ENCODE measurements at places on chromosomes 12 and 14.

- peak; percentile 32 for DNase-seq
Measured at GRCh38 chr12:9646794-9647781, 22.4 kb upstream of the CLEC2D start.

DNA sequence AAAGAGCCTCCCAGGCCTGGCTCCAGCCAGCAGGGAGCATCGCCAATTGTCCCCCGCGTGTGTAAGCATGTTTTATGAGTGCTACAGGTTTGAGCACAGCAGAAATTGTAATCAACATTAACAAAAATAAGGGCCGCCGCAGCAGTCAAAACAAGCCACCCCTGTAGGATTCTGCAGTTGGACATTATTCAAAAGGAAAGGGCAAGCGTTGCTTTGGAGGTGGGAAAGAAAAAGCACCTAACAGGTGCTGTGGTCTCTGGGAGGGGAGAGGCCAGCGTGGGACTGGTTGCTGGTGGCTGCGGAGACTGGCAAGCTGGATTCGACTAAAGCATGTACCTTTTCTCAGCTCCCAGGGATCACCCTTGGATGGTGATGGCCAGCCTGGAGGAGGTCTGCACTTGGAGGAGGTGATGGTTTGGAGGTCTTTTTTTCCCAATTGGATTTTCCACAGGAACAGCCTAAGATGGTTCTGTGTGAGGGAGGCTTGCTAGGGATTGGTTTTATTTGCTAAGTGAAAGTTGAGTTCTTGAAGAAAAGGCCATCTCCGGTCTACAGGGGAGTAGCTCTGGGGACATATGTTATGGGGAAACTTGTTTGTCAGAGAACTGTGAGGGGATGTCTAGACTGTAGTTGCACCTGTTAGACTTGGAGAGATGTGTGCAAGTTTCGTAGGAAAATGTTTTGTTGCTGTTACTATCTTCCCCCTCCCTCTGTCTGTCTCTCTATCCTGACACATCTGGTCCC lies 2.0 kb downstream of the DYRK2 start:
- peak; percentile 39 for DNase-seq

DNA sequence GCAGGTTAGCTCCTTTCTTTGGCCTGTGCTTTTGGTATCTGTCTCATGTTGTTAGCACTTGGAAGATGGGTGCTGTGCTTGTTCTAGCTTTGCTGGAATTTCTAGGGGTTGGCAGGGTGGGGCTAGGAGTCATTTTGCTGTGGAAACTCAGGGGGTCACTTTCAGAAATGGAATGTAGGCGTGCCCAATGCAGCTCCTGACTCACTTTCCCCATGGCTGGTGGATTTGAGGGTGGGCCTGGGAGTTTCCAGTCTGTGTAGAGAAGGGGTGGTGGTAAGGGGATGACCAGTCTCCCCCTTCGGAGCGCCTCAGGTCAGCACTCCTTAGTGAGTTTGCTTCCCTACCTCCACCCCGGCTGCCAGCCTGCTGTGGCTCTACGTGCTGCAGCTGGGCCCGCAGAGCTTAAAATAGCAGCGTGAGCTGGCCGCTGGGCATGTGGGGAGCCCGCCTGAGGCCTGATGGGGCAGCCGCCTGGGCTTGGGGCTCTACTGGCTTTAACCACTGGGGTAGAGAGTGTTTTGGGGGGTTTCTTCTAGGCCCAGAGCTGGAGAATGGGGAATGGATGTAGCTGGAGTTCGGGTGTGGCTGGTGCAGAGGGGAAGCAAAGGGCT lies 108.2 kb downstream of the TSPAN9 start:
- DNase-seq = peak; percentile 51

GRCh38 chr14:54942913-54943312 lies 40.3 kb upstream of the GCH1 start:
- no peak for DNase-seq

DNA sequence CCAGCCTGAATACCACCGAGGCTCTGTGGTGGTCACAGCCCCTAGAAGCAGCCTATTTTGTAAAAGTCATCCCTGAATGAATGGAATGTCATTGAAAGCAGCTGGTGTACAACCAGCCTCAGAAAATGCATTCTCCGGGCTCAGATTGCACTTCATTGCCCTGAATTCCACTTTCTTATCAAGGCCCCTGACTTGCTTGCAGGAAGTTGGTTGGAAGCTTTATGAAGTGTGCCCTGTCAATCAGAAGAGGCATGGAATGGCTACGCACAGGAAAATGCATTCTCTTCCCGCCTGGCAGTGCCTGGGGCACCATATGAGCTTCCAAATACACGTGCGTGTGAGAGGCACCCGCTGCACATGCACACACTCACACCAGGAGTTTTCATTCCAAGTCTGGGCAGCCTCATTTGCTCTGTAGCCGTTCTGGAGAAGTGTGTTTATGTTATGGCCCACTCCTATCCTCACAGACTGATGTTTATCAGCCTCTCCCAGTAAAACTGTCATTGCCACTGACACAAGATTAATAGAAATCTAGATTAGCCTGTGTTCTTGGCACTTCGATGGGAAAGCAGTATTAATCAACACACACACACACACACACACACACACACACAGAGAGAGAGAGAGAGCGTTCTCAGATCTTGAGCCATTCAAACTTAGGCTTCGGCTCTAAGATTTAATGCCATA lies 63.9 kb downstream of the NUAK1 start:
- DNase-seq = peak; percentile 93

GRCh38 chr12:110853836-110854235 lies 7.0 kb downstream of the CCDC63 start:
- DNase-seq = peak; percentile 45

- DNase-seq = no peak
Measured at GRCh38 chr14:61471297-61472005, 150.1 kb downstream of the PRKCH start.

GRCh38 chr12:60415351-60415750 lies 819.5 kb downstream of the SLC16A7 start:
- DNase-seq = no peak

DNA sequence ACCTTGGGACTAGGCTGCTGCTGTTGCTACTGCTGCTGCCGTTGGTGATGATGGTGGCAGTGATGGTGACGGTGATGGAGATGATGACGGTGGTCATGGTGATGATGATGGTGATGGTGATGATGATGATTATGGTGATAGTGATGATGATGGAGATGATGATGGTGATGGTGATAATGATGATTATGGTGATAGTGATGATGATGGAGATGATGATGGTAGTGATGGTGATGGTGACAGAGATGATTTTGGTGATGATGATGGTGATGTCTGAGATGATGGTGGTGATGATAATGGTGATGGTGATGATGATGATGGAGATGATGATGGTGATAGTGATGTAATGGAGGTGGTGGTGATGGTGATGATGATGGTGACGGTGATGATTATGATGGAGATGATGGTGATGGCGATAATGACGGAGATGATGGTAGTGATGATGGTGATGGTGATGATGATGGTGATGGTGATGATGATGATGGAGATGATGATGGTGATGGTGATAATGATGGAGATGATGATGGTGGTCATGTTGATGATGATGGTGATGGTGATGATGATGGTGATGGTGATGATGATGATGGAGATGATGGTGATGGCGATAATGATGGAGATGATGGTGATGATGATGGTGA lies 156.8 kb upstream of the PWP1 start:
- no peak for DNase-seq

DNA sequence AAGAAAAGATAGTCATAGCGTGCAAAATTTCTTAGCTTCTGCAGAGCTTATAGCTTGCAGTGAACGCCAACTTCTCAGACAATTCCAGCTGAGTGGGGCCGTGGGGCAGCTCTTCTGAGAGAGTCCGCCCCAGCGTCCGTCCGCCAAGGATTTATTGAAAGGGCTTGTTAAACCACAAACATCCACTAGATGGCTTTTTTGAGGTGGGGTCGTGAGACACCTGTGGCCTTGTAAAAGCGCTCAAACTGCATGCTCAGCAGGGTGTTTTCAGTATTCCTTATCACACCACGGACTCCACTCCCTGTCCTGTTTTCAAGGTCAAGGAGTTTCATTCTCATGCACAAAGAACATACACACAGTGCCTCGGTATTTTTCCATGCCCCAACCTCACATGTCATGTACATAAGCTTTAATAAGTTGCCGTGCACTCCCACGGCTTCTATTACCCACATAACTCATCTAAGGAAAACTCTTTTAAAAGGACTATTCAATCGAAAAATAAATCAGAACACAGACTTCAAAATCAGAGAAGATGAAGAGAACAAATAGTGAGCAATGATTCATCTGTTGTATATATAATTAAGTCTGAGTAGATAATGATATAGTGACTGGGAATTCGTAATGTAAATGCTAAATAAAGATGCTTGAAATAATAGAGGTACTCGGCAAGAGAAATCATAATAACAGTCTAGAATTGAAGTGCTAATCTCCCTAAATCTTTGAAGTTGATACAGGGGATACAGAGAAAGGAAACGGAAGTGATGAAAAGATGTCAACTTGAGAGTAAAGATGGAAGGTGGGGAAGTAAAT lies 46.7 kb downstream of the WBP11 start:
- no peak for DNase-seq

DNA sequence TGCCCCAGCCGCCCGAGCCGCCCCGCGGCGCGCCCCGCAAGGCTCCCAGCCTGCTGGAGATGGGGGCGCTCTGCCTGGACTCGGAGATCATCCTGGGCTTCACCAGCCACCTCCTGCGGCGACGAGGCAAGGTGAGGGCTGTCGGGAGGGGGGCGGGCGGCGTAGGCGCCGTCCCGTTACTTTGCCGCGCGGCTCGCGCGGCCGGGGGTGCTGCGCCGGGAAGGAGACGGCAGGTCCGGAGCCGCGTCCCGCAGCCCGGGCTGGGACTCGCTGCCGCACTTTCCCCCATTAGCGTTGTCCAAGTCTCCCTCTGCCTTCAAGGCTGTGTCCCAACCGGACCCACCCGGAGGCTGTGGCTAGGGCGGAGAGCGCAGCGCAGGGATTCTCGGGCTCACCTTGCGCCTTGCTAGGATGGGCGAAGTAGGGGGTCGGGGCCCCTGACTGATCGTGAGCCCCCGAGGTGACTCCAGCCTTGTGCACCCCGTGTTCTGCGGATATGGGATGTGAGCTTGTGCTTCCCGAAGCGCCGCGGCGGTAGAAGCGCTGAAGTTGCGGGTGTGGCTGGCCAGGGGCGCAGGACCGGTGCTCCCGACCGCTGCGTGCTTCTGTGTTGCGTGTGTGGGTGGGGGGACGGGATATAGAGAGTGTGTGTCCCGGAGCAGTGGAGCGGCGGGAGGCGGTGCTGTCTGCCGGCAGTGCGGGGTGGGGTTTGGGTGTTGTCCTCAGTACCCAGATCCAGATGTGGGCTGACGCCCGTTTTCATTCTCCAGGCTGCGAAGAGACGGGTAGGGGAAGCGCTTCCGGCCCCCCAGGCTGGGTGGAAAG lies 1.7 kb upstream of the KIF26A start:
- DNase-seq = no peak

DNA sequence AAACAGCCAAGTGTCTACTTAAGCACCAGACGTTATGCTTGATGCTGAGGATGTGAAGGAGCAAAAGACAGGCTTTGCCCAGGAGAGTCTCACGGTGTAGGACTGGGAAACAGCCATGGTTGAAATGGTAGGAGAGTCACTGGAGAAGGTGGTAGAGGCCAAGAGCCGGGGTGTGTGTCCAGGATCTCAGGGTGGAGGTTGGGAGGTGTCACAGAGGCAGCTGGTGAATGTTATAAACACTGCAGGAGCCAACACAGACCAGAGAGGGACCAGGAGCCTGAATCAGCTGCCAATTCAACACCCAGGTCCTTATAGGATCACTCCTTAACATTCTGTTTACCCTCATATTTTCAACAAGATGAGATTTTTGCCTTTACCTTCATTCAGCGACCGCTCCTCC lies 7.5 kb downstream of the NID2 start:
- DNase-seq = no peak

GRCh38 chr12:11695321-11695720 lies 45.8 kb downstream of the ETV6 start:
- peak; percentile 61 for DNase-seq

GRCh38 chr12:100401660-100402059 lies 44.8 kb downstream of the SLC17A8 start:
- peak; percentile 63 for DNase-seq

- DNase-seq = peak; percentile 4
Measured at GRCh38 chr14:41868396-41868795, 261.7 kb downstream of the LRFN5 start.

DNA sequence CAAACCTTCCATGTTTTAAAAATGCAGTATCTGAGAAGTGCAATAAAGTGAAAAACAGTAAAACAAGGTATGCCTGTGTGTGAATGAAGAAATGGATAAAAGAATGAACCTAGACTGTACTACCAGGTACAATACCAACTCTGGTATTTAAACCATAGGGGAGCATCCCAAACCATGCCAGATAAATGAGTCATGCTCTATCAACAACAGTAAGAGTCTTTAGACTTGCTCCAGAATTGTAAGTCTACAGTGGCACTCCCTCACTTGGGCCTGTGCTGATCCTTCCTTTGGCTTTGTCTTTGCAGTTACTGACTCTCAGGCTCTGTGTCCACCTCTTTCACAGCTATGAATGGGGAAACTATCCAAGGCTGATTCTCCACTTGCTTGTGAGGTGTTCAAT lies 38.1 kb downstream of the BBS10 start:
- DNase-seq = peak; percentile 46

GRCh38 chr14:46048127-46048526 lies 603.5 kb downstream of the RPL10L start:
- DNase-seq = peak; percentile 27
